ENCODE measurements at places on chromosomes 1 and 21.
A peak's percentile ranks its signal among the peaks of the same experiment; 100 is the strongest.

GRCh38 chr1:35554266-35555211, 2.7 kb downstream of the KIAA0319L start:
- no peak for DNase-seq

DNA sequence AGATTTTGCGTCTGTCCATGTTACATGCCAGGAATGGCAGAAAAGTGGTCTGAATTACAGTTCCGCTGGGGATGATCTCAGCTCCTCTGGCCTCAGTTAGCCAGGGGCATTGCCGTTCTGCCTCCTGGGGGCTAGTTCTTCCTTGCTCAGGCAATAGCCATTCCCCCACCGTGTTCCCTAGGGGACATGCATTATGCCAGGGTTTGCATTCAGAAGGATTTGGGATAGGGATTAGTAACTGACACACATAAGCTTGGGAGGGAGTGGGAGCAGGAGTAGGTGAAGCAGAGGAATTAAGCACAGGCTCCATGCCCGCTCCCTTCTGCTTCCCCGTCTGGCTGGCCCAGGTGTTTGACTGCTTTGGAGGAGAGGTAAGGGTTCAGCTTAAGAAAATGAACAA, 12.7 kb downstream of the LRRC71 start:
- DNase-seq, result no peak

GRCh38 chr1:5904551-5904950, 87.7 kb downstream of the NPHP4 start:
- no peak for DNase-seq

- DNase-seq, result no peak
Measured at GRCh38 chr1:185695299-185695698, 38.9 kb upstream of the HMCN1 start.

GRCh38 chr1:43549921-43550597, 19.4 kb downstream of the PTPRF start:
- no peak for DNase-seq

DNA sequence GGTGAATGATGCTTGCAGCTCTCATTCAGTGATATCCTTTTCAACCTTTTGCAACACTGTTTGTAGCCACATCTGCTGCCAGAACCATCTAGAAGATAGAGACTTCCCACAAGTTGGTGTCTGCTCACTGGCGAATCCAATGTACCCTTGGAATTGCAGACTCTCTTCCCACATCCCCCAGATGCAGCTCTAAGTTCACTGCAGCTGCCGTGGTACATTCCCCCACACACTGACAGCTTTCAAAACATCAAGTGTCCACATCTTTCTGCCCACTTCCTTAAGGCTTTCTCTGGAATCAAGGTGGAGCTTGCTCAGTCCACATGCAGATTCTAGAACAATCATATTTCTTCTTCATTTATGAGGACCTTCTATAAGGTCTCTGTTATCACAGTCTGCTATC, 99.2 kb downstream of the PLPPR4 start:
- DNase-seq, result no peak

GRCh38 chr1:217881607-217882332, 250.6 kb downstream of the SPATA17 start:
- no peak for DNase-seq

DNA sequence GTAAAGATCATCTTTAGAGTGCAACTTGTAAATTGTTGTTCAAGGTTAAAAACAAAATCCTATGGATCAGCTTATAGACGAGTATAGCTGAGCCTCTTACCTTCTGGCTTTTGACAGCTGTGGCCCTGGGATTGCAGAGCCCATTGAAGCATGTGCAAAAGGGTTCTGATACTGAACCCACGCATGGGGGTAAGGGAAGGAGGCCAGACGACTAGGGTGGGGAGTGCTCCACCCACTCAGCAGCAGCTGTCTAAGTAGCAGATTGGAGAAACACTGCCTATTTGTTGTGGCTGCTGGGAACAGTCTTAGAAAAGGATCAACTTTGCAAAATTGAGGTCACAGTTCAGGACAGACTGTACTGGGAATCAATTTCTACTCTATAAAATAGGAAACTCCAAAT, 16.1 kb downstream of the CD101 start:
- no peak for DNase-seq

- DNase-seq, result peak; percentile 38
Measured at GRCh38 chr1:236608930-236609726, 4.8 kb upstream of the HEATR1 start.

- DNase-seq, result no peak
Measured at GRCh38 chr1:115140442-115141144, 51.3 kb upstream of the TSPAN2 start.

GRCh38 chr1:165877940-165878556, 50.6 kb downstream of the UCK2 start:
- no peak for DNase-seq

- no peak for DNase-seq
Measured at GRCh38 chr1:156344409-156344808, 6.1 kb downstream of the TSACC start.

DNA sequence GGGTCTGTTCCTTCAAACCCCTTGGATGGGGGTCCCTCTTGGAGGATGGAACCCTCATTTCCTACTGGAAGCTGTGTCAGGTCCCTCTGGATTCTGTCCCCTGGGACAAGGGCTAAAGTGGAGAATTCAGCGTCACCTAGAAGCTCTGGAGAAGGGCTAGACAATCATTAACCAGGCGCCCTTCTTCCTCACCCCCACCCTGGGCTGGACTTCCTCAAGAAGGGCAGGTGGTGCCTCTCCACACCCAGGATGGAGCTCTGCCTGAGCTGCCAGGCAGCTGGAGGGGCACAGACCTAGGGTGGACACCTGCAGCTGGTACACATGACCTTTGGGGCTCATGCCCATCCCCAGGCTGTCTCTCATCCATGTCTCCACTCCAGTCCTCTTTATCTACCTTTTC, 3.6 kb downstream of the CELF3 start:
- DNase-seq, result no peak

- DNase-seq, result no peak
Measured at GRCh38 chr1:43636006-43636641, 13.8 kb upstream of the KDM4A start.

- DNase-seq, result no peak
Measured at GRCh38 chr1:237811633-237812032, 79.1 kb downstream of the ZP4 start.

DNA sequence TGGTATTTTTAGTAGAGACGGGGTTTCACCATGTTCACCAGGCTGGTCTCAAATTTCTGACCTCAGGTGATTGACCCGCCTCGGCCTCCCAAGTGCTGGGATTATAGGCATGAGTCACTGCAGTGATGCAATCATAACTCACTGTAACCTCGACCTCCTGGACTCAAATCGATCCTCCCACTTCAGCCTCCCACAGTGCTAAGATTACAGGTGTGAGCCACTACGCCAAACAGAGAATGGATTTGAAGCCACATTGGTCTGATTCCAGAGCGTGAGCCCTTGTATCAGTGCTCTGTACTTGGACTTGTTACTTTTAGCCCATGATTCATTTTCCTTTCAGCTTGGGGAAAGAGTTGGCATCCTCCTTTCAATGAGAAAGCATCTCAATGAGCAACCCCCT, 14.9 kb upstream of the ZNF683 start:
- DNase-seq, result peak; percentile 45

GRCh38 chr21:42068592-42068991, 2.5 kb upstream of the UMODL1 start:
- no peak for DNase-seq

DNA sequence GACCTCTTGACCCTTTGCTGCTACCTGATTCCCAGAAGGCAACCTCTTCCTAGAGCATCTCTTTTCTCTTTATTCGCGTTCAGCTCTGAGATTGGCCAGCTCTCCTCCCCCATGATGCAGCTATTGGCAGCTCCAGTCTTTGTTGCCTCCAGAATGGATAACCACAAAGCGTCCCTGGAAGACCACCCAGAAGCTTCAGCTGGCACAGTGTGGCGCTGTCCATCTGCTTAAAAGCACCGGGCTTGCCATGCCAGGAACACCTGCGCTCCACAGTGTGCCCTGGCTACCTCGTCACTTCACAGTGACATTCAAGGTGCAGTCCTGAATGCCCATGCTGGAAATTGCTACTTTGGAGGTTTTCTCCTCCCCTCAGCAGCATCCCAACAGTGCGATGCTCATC, 353.9 kb downstream of the LMO4 start:
- DNase-seq, result no peak

- no peak for DNase-seq
Measured at GRCh38 chr1:76477156-76477555, 390.1 kb upstream of the ST6GALNAC5 start.

DNA sequence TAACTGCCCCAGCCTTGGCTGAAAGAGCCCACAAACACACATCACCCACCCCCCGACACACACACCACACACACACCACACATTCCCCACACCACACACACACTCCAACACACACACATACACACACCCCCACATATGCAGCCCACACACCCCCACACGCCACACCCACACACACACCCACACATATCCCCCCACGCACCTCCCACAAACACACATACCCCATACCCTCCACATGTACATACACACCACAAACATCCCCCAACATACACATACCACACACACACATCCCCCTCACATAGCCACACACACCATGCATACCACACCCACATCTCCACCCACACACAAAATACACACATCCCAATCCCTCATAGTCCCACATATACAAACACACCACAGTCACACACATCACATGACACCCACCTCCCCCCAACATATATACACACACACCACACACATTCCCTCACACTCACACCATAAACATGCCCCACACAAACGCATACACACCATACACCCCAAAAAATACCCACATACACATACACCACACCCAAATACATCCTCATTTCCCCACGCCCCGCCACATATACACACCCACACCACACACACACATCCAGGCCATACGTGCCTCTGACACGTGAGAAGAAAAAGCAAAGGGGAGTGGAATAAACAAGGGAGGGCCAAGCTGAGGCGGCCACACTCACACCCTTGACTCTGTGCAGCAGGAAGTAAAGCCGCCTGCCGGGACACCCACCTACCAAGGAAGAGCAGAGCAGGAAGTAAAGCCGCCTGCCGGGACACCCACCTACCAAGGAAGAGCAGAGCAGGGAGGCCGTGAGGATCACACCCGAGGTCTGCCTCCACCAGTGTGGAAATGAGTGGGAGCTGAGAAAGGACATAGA, 53.7 kb downstream of the HSF2BP start:
- no peak for DNase-seq

GRCh38 chr1:117622726-117623125, 16.9 kb downstream of the TENT5C start:
- DNase-seq, result no peak

DNA sequence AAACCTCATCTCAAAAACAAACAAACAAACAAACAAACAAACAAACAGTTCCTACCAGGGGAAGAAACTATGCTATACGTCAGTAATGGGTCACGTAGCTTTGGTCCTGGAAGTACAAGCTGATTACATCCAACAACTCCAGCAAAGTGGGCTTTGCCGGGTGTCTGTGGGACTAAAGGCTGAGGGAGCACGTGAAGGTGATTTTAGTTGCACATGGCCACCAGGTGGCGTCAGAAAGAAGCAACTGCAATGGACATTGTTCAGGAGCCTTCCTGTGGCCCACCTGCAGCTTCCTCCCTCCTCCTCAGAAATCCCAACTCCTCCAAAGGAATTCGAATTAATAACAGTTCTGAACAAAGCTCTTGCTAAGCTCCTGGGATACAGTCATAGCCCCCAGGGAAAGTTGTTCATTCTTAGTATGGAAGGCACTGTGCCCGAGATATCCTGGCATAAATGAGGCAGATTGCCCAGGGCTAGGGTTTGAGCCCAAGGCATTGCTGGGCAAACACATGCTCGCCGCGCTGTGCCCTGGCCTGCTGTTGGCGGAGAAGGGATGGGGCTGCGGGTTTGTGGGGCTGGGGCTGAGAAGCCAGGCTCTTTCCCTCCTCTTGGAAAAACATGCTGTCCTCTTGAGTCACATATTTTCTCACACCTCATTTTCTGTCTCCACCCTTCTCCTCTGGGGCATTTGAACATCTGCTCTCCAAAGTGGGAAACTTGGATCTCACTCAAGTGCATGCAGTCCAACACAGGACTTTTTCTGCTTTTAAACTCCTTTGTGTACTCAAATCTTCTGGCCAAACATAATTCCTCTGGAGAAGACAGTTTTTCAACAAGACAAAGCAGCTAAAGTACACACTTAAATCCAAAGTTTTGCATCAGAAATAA, 28.6 kb downstream of the AKNAD1 start:
- peak; percentile 79 for DNase-seq

DNA sequence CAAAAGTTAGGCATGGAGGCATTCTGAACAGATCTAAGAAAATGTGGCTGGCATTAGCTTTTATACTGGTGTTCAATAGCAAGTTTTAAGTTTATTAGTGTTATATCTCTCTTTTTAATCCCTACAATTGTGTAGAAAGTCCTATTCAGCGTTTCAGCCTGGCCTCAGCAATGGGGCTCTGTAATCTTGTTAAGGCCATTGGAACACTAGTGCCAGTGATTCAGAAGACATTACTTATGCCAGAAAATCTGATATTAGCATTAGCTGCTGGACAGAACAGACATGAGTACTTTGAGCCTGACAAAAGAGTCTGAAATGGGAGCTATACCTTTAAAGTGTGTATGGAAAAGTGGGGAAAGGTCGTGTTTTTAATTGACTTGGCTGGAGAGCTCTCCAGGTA, 167.0 kb downstream of the NEGR1 start:
- no peak for DNase-seq

- DNase-seq, result peak; percentile 59
Measured at GRCh38 chr1:40153073-40153770, 8.0 kb upstream of the RLF start.

DNA sequence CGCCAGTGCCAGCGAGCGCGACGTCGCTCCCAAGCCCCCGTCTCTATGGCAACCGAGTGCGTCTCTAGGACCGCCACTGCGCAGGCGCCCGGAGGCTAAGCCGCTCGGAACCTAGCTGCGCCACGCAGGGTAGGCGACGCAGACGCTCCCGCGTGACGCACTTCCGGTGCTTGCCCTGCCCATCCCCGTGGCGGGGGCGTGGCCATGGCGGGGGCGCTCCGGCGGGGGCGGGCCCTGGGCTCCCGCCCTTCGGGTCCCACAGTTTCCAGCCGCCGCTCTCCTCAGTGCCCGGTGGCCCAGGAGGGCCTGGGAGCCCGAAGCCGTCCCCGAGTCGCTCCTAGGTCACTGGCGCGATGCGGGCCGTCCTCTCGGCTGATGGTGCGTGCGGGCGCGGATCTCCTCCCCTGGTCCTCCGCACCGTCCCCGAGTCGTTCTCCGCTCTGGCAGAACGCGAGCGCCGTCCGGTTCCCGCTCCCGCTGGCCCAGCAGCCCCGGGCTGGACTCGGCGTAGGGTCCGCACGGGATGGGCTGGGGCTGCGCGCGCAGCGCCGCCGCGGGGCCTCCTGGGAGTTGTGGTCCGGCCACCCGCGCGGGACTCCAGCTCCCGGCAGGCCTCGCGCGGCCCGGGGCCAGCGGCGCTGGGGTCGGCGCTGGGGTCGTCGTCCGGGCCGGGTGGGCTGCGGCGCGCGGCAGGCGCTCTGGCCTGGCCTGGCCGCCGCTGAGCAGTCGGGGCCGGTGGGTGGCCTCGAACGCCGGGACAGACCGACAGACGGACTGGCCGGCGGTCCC, at the start of gene MIB2:
Gene MIB2, plus strand, starts transcription at position 245 of the 789 bp plus-strand sequence. CDS start 7,953 bp downstream, outside the sequence.
- DNase-seq, result peak; percentile 94

All from fibroblast of the conjunctiva (primary cell).